ENCODE measurements at places on chromosomes 6 and 20. TPM values are rescaled to one million over a fixed set of nuclear protein-coding genes. Genes with fewer than 3 reads are reported as not detected.

Gene EDEM2
- polyA plus RNA-seq: 15.2 TPM

Gene MOG
- polyA plus RNA-seq: 0.19 TPM

Gene HLA-DRB1
- 7.2 TPM for polyA plus RNA-seq

Gene DHX16
- polyA plus RNA-seq: 44.4 TPM

Gene COL12A1
- polyA plus RNA-seq: 1.4 TPM

Gene GMDS
- 27.6 TPM for polyA plus RNA-seq

DNA sequence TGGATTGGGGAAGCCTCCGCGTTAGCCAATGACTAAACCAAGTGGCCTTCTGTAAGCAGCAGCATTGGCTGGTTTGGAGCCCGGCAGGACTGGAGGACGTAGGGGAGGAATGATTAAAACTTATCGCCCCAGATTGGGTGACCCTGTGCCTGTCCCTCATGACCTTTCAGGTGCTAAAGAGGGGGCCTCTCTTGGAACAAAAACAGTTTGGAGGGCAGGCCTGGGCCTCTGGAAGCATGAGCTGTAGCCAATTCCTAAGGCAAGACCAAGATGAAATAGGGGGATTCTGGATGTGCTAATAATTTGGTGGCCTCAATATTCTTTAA is 1.4 kb downstream of the GMPR start:
- no peak for DNase-seq

DNA sequence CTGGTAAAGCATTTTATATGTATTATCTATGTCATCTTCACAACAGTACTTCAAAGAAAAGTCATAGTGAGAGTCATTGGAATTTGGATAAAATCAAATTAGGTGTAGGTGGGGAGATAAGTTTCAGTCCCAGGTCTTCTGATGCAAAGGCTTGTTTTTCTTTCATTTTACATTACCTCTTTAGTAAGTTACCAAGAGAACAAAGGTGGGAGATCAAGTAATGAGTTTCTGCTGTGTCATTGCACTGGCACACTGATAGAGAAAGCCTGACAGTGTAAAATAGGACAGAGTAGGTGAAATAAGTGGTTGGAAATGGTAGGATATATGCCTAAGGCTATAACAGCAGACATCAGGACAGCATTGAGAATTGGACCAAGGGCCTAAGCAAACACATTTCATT is 250.4 kb downstream of the NKAIN2 start:
- no peak for DNase-seq

GRCh38 chr6:119157506-119157815 is 79.0 kb upstream of the FAM184A start:
- no peak for DNase-seq

GRCh38 chr6:74932232-74932888 is 273.5 kb downstream of the COL12A1 start:
- no peak for DNase-seq

- DNase-seq: no peak
Measured at GRCh38 chr6:167906899-167907298, 80.2 kb downstream of the AFDN start.

All from H1 (cell line).